ENCODE measurements at places on chromosomes 11 and 22.

DNA sequence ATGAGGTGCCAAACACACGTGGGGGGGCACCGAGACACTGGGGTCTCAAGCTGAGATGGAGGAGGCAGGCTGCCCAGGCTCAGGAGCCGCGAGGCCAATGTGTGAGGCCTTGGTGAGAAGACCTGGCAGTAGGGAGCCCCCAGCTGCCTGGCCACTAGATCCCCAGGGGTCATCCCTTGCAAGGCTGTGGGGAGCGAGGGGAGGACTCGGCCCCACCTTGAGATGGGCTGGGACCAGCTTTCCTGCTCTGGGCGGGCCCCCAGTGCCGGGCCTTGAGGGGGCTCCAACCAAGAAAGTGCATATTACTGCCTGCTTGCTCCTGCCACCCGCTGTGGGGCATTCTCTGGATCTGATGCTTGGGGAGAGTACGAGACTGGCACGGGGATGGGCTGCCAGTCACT, 107.0 kb downstream of the CTTN start:
- no peak for DNase-seq

DNA sequence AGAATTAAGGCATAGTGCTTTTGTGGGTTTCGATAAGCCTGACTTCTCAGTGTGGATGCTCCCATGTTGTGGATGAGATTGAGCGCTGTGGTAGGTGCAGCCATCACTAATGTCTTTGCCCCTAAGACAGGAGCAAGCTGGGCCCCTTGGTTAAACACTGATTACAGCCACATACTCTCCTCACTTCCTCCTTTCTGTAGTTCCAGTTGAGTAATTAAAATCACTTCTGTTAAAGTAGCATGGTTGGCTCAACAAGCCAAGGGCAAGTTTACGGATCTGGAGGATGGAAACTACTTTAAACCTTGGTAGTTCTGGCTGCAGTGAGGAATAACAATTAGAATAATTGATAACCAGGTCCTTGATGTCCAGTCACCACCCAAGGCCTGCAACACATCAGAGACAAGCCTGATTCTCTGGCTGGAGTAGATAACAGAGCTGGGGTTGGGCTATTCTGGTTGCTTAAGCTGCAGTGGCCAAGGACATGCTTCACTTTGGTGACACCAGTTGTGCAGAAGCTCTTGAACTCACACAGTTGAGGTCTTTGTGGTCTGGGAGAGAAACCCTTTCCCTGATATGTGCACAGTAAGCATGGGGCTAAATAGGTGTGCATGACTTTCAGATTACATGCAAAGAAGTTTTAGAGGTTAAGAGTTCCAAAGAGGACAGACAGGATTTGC, 81.3 kb downstream of the KIRREL3 start:
- no peak for DNase-seq

DNA sequence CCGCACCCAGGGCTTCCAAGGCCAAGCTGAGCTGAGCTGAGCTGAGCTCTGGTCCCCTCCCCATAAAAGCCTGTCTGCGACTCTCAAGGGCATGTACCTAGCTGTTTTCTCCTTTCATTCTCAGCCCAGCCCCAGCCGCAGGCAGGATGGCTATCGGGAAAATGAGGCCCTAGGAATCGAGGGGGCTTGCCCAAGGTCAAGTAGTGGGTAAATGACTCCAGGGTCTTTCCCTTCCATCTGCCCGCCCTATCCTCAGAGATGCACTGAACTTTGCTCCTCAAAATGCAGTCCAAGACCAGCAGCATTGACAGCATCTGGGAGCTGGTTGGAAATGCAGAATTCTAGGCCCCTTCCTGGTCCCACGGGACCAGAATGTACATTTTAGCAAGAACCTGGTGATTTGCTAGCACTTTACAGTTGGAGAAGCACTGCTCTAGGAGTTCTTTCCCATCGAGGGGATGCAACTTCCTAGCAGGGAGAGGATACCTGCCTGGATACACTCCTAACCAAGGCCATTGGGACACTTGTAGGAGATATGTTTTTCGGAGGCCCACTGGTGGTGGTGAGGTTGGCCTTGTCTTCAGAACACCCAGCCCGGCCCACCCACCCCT, 43.2 kb upstream of the ACCSL start:
- DNase-seq = no peak

DNA sequence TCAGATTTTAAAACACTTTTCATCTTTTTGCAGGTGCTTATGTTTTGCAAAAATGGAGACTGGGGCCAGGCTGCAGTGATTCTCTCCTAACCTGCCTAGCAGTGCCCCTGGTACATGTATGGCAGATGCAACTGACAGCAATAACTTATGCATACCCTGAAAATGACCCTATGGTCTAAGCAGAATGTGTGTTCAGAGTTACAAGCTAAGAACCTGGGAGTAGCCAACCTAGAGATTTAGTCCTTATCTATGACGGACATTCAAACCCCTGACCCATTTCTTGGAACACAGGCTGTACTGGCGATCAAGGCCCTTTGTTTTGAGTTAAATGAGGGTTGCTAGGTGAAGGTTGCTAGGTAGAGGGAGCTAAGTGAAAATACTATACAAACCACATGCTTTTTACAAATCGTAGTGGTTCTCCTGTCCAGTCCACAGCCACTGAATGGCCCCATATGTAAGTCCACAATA, 184.9 kb upstream of the SESN3 start:
- no peak for DNase-seq

- peak; percentile 76 for DNase-seq
Observed at GRCh38 chr11:63845303-63845702, 6.4 kb downstream of the MARK2 start.

- DNase-seq = no peak
Observed at GRCh38 chr11:60175860-60176275, 7.0 kb downstream of the MS4A6A start.

DNA sequence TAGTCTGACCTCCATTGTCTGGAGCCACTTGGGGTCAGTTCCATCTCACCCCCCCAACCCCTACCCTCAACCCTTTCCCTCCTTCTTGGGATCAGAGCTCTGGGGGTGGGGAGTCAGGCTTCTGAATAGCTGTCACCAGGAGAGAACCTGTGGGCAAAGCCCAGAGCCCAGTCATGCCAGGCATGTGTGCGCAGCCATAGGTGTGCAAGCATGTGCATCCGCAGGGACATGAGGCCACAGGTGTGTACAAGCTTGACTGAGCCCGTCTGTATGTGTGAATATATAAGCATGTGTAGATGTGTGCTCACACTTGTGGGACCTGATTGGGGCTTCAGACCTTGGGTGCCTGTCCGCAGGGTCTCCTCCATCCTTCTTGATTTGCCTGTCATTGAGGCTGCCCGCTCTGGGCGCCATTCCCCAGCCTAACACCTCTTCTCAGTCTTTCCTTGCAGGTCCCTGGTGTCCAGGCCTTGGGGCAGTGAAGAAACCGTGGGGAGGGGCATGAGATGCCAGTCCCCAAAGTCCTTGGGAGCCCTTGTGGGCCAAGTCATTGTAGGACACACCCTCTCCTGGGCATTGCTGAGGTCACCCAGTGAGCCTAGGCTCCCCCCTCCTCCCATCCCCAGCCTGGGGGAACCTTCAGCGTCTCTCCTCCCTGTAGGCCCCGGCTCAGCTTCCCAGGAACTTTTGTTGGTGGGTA, 9.0 kb downstream of the ATG16L2 start:
- no peak for DNase-seq

GRCh38 chr11:66548774-66549630, 2.3 kb downstream of the ACTN3 start:
- no peak for DNase-seq

GRCh38 chr22:25067851-25068421, 115.4 kb downstream of the KIAA1671 start:
- DNase-seq = no peak

- DNase-seq = no peak
Observed at GRCh38 chr11:39668640-39669039, 1790.8 kb downstream of the LRRC4C start.

DNA sequence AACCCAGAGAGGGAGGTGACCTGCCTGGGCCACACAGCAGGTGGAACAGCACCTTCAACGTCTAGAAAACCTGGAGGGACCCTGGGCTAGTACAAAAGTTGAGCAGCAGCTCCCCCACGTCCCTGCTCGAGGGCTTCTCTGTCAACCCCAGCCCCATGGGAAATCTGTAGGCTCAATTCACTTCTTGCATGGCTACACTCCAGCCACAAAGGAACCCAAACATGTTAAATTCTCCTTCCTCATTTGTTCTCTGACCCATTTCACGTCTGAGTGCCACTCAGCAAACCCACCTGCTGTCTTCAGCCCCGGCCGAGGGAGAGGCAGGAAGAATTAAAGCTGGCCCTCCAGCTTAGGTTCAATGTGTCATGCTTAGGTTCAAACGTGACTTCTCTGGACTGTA, 418.5 kb downstream of the MIAT start:
- DNase-seq = no peak

- no peak for DNase-seq
Observed at GRCh38 chr11:79348976-79349682, 91.7 kb downstream of the TENM4 start.

DNA sequence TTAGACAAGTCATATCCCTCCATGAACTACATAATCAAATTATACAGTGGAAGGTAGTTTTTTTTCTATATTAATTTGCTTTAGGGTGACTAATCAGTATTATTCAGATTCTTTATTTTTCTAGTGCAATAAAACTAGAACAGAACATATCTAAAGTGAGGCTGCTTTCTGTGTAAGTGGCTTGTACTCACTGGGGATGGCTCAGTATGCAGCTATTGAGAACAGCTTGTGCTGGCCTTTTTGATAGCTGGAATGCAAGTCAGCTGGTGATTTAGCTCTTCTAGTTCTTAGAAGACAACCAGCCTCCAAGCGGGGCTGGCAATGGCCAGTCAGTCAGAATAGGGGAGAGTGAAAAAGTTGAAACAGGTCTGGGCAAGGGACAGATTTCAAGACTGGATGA, 119.4 kb downstream of the BLID start:
- no peak for DNase-seq

DNA sequence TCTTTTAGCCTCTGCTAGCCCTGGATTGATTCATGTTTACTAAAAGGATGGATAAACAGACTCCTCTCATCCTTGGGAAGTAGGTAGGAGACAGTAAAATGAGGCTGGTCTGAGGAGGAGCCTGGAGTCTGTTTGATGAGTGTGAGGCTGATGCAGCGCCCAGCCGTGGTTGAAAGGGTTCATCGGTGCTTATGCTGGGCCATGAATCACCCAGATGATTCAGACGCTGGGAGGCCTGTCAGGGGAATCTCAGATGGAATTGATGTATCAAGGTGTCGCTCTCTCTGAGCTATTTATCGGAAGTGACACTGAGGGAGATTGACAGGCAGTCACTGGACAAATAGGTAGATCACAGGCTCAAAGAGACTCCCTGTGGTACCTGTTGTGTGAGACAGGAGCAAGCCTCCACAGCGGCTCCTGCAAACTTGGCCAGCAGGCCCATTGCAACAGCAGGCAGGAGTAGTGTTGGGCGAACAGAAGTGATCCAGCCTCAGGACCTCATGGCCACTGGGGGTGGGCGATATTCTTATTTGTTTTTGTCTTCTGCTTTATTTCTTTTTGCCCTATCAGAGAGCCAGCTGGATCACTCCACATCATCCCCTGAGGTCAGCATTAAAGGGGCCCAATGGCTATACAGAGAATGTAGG, 109.9 kb upstream of the CADM1 start:
- peak; percentile 54 for DNase-seq

DNA sequence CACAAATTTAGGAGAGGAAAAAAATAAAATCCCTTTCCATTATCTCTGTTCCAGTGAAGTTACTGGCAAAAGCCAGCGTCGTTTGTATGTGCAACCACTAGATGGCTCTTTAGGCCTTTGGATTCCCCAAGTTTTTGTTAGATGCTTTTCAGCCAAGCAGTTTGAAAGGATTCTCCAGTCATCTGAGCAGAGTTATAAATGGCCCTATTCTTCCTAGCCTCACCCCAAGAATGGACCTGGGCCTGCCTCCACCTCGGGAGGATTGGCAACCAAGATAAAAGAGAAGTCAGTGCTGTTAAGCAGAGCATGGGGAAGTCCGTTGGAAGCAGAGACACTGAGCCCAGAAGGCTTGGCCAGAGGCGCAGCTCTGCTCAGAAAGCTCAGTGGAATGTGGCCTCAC, 15.4 kb downstream of the FAM181B start:
- DNase-seq = peak; percentile 52

DNA sequence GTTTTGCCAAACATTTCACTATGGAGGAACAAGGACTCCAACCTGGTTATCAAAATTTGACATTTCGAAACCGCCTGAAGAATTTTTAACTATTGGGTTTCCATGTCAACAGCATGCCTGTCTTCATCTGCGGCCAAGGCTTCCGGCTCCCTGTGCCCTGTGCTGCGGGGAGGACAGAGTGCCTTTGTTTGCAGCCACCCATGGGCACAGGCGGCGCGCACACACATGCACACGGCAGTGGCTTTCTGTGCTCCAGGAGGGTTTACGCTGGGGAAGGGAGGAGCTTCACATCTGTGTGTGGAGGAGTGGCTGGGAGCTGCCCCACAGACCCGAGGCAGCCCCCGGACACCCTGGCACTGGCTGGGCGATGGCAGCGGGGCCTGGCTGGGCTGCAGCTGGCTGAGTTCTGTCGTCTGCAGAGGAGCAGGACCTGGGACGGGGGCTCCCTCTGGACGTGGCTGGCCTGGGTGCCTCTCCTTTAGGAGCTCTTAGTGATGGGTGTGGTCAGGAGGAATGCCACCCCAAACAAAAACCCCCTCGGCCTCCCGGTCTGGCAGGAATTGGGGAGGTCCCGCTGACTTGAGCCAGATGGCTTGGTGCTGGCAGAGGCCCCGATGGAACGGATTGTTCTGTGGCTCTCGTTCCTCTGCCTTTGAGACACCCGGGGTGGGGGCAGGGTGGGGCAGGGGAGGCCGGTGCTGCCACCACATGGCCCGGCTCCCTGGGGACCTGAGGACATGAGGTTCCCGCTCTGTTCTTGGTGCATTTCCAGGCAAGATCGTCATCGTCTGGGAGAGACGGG, 1290.9 kb downstream of the BRD1 start:
- no peak for DNase-seq

GRCh38 chr11:5624489-5625279, at the start of gene TRIM34:
Gene TRIM34, plus strand, starts transcription at chr11:5625001. Its CDS starts 7,331 bp downstream, at chr11:5632332.
- DNase-seq = peak; percentile 87

DNA sequence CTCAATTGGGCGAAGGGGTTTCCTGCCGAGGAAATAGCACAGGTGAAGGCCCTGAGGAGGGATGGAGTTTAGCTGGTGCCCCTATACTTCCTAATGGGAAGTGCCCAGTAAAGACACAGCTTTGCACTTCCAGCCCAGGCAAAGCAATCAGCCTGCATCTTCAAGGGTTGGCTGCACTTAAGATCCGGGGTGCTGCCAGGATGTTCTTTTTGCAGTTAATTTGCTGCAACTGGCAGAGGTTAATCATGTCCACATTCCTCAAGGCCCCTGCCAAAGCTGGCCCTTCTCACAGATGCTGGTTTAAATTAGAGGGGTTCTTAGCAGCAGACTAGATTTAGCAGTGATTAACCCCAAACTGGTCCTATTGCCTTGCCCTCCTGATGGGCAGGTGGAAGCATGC, 137.7 kb upstream of the NAV2 start:
- DNase-seq = no peak
